ENCODE measurements at places on chromosomes 7 and 10. TPM values are rescaled to one million over a fixed set of nuclear protein-coding genes. Genes with fewer than 3 reads are reported as not detected.

The CTNNA3 gene
- total RNA-seq = not detected

The CYP26C1 gene
- not detected for total RNA-seq

The HOXA7 gene
- 5.1 TPM for total RNA-seq

The IL2RA gene
- total RNA-seq = not detected

The TAC1 gene
- not detected for total RNA-seq

The TRIM74 gene
- total RNA-seq = not detected

The IL6 gene
- 2.0 TPM for total RNA-seq

The SPACDR gene
- total RNA-seq = not detected

The DNAH11 gene
- 0.06 TPM for total RNA-seq

The MBL2 gene
- 0.17 TPM for total RNA-seq

The MCM10 gene
- total RNA-seq = 47.0 TPM

The TET1 gene
- total RNA-seq = 0.37 TPM

The RET gene
- total RNA-seq = 0.37 TPM

The SCIN gene
- total RNA-seq = 18.8 TPM

The ZNF467 gene
- 1.4 TPM for total RNA-seq

The MLLT10 gene
- total RNA-seq = 30.5 TPM

The AKR1E2 gene
- total RNA-seq = 74.3 TPM

The INSYN2A gene
- total RNA-seq = not detected

The PRKCQ gene
- 9.8 TPM for total RNA-seq

The NPSR1 gene
- not detected for total RNA-seq

The KIFBP gene
- 41.5 TPM for total RNA-seq

The ZP3 gene
- total RNA-seq = 21.8 TPM

The SDK1 gene
- 8.7 TPM for total RNA-seq

The COL17A1 gene
- not detected for total RNA-seq

The PIP gene
- not detected for total RNA-seq

The SPDYE2B gene
- not detected for total RNA-seq

The CALY gene
- total RNA-seq = not detected

The GIMAP1 gene
- total RNA-seq = not detected

The EN2 gene
- 6.7 TPM for total RNA-seq

The KLF14 gene
- total RNA-seq = not detected

The LIPM gene
- total RNA-seq = not detected

The PNLIPRP2 gene
- total RNA-seq = not detected

The ASB15 gene
- total RNA-seq = not detected

The AGR2 gene
- 3.5 TPM for total RNA-seq

The NRG3 gene
- 0.87 TPM for total RNA-seq

The DPCD gene
- 72.6 TPM for total RNA-seq

The GHRHR gene
- not detected for total RNA-seq

The SFRP4 gene
- total RNA-seq = 19.4 TPM

The ASB10 gene
- not detected for total RNA-seq

The PKD2L1 gene
- not detected for total RNA-seq

The GARIN1A gene
- total RNA-seq = not detected

The PKD1L1 gene
- total RNA-seq = not detected

The COMMD3 gene
- total RNA-seq = 70.6 TPM

The STK31 gene
- total RNA-seq = not detected

The LARP4B gene
- 15.3 TPM for total RNA-seq

The CYP2C19 gene
- total RNA-seq = 0.41 TPM

The MMP21 gene
- not detected for total RNA-seq

The SPDYE8 gene
- not detected for total RNA-seq

The ATG9B gene
- total RNA-seq = 0.68 TPM

The PTPRZ1 gene
- total RNA-seq = not detected

The GPR26 gene
- total RNA-seq = not detected

The C1GALT1 gene
- 10.2 TPM for total RNA-seq

The CACNA2D1 gene
- total RNA-seq = 5.8 TPM

The OR6V1 gene
- not detected for total RNA-seq

The BAMBI gene
- 19.8 TPM for total RNA-seq

The ASB13 gene
- total RNA-seq = 28.8 TPM

The NPFFR1 gene
- not detected for total RNA-seq

The CHAT gene
- not detected for total RNA-seq

The C10orf67 gene
- total RNA-seq = 0.14 TPM

Measured in Caki2 (cell line).